Right renal pelvis (tissue), 4 donors: ENCODE measurements at places on chromosomes 3 and 15.

GRCh38 chr15:67550522-67550921 is 8.0 kb downstream of the MAP2K5 start:
- no peak for DNase-seq

DNA sequence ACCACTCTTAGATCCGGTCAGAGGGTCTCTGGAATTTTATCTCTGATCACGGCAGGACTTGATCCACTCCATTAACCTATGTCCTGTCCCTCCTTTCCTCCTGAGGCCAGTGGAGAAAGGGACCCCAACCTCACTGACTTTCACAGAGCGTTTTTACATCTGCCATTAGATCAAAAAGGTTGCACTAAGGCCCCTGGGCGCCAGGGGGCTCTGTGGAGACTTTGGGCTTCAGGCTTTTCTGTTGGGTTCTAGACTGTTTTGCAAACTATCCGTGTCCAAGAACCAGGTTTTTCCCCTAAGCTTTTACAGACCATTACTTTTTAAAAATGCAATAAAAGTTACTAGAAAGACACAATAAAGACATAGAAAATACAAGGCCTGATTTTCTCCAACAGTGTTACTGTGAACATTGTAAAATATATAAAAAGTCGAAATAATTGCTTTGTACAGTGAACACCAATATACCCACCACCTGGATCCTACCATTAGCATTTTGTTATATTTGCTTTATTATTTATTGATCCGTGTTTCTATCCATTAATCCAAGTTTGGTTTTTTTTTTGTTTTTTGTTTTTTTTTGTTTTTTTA is 159.7 kb downstream of the POLR2M start:
- DNase-seq, result no peak

DNA sequence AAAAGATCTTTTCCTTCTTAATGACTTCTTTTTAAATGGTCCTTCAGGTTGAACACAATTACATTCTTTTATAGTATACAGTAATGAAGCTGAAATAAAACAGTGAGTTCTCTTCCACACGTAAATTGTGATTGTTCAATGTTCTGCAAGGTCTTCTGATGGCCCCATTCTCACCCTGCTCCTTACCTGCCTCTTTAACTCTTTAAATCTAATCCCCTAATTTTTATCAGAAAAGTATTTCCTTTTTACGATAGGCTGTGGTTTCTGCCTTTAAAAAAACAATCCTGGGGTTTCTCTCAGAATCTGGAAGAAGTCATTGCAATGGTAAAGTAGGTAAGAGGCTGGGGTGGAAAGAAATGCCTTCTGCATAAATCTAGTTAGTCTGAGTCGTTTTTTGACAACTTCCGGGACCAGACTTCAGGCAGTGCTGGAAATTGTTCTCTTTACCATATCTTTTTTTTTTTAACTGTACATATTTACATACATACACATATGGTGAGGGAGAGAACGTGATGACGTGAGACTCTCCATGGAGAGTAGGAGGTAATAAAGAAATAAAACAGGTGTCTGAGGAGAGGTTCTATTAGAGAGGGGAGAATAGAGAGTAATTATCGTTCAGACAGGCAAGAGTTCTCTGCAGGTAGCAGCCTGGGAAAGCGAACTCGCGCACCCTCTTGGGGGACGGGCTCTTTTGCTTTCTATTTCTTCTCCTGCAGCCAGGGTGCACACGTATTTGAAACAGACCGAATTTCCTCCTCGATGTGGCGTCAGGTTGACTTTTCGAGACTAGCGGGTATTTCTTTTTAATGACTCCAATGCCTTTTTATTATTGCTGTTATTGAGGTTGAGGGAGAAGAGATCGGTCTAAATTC is at the start of gene SIDT1:
Gene SIDT1, plus strand, starts transcription at position 730 of the 872 bp plus-strand sequence. CDS start 467 bp downstream, outside the sequence.
- DNase-seq, result no peak

- DNase-seq, result no peak
Measured at GRCh38 chr3:172148241-172148640, 108.9 kb downstream of the FNDC3B start.
